ENCODE measurements at places on chromosomes 16 and 17.
A peak's percentile ranks its signal among the peaks of the same experiment; 100 is the strongest.

DNA sequence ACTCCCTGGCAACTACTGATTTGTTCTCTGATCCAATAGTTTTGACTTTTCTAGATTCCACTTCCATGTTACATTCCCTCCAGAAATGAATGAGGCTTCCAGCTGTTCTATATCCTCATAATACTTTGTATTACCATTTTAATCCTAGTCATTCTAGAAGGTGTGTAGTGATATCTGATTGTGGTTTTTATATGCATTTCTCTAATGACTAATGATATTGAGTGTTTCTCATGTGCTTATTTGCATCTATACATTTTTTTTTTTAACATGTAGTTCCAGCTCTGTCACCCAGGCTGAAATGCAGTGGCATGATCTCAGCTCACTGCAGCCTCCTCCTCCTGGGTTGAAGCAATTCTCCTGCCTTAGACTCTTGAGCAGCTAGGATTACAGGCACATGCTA lies 7.3 kb downstream of the ADGRG5 start:
- DNase-seq: no peak

DNA sequence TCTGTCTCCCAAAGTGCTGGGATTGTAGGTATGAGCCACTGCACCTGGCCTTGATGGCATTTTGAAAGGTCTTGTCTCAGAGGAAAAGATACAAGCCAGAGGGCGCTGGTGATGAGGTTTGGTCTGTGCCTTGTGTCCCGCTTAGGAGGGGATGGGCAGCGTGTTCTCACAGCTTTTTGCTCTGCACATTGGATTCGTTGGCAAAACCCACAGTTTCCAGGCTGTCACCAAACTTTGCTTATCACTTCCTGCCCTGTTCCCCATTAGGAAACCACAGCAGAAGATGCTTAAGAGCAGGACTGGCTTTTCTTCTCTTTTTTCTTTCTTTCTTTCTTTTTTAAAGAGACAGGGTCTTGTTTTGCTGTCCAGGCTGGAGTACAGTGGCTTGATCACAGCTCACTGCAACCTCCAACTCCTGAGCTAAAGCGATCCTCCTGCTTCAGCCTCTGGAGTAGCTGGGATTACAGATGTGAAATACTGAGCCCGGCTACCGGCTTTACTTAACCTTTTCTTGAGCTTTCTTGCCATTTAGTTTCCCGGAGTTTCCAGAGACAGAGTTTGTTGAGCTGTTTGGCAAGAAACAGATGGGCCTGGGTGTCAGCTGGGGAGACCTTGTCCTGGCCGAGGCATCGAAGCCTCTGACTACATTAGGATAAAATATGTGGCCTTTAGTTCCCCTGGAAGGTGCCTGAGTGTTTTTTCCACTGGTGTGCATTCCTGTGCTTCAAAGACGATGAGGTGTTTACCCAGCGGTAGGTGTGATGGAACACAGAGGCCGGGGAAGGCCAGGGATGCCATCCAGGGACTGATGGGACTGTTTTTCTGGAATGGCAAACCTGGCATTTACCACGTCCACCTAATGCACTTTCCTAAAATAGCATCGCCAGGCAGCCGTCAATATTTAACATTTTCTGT lies 112.9 kb downstream of the ABCC1 start:
- DNase-seq: no peak

DNA sequence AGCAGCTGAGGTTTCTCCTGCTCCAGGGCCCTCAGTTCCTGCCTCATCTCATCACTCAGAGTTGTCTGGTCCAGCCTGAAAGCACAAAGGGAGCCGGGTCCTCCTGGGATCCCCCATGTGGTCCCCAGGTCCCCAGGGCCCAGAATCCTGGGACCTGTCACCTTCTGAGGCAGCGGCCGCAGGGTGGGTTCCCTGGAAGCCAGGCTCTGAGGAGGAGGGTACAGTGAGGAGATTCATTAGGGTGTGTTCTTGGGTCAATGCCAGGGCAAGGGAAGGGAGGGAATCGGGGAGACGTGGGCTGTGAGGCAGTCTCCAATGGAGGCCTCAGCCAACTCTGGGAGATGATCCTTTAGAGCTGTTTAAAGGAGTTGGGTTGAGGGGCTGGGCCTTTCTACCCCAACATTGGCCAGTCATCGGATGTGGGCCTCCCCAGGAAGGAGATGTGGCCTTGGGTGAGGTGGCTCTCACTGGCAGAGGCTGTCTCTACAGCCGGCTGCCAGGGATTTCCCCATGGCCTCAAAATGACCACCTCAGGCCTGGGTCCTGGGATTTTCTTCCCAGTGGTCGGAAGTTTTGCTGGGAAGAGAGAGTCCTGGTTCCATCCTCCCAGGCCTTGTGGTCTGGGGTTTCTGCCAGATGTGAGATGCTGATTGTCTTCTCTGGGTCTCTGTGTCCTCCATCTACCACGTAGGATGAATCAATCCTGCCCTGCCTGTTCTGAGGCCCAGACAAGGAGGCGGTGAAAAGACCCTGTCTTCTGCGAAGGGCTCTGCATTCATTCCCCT lies 47.3 kb downstream of the NLRP1 start:
- no peak for DNase-seq

DNA sequence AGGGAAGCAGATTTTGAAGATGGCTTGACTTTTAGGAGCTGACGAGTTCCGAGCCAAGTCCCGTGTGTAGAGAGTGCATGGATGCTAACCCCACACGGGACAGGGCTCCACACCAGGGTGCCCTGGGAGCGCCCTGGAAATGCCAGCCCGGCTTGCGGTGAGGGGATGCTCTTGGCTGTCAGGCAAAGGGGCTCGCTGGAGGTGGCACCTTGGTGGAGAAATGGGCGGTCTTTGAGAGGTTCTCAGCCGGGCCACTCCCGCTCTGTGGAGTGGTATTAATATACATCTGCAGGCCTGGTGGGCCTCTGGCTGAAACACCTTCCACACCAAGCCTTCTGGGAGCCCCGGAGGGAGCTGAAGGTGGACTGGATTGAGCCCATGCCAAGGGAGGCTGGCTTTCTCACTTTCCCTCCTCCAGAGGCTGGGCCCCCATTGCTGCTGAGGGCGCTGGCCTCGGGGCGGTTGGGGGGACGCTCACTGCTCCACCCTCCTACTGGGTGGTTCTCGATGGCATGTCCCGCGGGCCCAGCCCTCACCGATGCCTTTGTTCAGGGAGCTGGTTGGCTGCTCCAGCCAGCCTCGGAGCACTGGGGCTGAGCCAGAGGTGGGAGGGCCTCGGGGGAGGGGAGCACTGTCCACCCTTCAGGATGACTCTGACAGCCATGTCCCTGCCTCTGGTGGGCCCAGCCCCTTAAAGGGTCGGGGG lies 210.3 kb downstream of the NTN1 start:
- DNase-seq: no peak

DNA sequence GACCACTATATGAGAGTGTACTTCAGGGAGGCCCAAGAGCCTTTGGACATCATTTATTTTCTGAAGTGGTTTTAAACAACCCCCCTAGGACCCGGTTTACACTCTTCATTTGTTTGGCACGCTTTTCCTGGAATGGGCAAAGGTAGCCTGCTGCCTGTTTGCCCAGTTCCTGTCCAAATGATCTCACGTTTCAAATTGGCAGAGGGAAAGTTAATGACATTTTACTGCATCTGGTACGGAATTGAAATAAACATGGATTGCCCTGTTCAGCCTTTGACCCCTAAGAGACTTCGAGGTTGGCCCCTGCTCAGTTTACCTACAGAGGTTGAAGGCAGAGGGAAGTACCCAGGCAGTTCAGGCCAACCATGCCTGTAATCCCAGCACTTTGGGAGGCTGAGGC lies 5.8 kb upstream of the RPRML start:
- DNase-seq: no peak

- no peak for DNase-seq
Observed at GRCh38 chr16:19548144-19548543, 7.4 kb upstream of the VPS35L start.

GRCh38 chr17:72518753-72519597 lies 398.2 kb downstream of the SOX9 start:
- DNase-seq: no peak

GRCh38 chr17:4005296-4006164 lies 41.3 kb upstream of the ATP2A3 start:
- no peak for DNase-seq

- DNase-seq: no peak
Observed at GRCh38 chr16:69313469-69313868, 2.3 kb downstream of the VPS4A start.

GRCh38 chr17:62724398-62725146 lies 83.5 kb downstream of the MARCHF10 start:
- DNase-seq: peak; percentile 38

GRCh38 chr17:63833026-63833740 lies 5.7 kb upstream of the FTSJ3 start:
- no peak for DNase-seq

GRCh38 chr16:9275816-9276354 lies 184.4 kb downstream of the HAPSTR1 start:
- no peak for DNase-seq

GRCh38 chr16:68310437-68310773 lies 341 bp downstream of the SLC7A6OS start:
- DNase-seq: peak; percentile 1

- DNase-seq: no peak
Observed at GRCh38 chr16:17572145-17572544, 101.4 kb upstream of the XYLT1 start.
